Activated naive CD8-positive, alpha-beta T cell treated with anti-CD3 and anti-CD28 coated beads, Interleukin-2, amount 50 U/mL, for 24 hours (primary cell): ENCODE measurements at places on chromosomes 2 and 18.

GRCh38 chr2:151334082-151334815 lies 23.1 kb upstream of the TNFAIP6 start:
- DNase-seq = no peak

DNA sequence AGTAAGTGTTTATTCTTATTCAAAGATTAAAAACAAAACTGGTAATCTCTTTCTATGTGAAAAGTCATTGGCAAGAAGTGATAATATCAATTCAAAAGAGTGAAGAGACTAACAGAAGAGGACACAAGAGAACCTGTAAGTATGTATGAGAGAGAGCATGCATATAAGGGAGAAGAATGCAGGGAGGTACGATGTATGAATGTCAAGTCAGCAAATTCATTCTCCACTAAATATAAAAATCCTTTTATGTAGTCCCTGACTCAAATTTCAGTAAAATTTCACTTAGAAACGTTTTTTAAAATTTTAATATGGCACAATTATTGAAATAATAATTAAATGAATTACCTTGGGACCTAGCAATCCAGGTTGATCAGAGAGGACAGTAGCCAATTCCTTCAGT lies 55.3 kb downstream of the NCKAP1 start:
- no peak for DNase-seq

DNA sequence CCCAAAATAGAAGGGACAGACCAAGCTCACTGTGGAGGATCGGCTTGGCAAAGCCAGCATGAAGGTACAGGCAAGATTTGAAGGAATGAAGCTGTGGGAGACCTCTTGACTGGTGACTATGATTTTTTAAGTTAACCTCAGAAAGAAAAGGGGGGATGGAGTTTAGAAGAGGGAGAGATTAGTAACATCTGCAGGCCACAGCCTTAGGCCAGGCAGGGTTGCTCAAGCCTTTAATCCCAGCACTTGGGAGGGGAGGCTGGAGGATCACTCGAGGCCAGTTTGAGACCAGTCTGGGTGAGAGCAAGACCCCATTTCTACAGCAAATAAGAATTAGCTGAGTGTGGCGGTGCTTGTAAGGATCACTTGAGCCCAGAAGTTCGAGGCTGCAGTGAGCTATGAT lies 46.6 kb downstream of the ZNF532 start:
- DNase-seq = no peak

DNA sequence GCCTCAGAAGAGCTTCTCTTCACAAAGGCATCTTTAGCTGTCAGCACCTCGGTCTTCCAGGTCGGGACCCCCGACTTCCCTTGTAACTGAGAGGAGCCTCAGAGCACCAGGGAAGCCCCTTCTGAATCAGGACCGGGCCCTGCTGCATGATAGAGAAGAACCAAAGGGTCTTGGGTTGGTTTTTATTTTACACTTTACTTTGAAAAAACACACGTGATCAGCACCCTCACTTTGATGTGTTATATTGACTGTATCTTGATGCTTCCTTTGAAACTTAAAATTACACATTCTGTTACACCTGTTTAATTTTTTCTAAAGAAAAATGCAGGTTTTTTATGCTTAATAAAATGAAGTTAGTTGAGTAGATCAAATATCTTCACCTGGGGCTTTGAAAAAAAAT lies 202.3 kb downstream of the FAM210A start:
- DNase-seq = no peak

DNA sequence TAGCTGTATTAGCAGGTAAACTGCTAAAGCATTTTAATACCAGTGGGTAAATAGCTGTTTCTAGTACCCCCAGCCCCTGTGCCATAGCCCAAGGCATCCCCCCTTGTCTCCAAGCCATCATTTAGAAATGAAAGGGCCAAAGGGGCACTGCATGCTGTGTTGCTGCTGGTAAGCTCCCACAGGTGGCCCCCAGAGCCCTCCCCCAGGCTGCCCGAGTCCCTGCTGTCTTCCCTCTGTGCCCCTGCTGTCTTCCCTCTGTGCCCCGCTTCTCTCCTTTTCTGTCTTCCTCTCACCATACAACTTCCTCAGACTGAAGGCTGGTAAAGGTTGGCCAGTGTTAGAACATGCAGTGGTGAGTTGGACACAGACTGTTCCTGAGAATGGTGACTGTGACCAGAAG lies 42.1 kb downstream of the ZAP70 start:
- DNase-seq = no peak

DNA sequence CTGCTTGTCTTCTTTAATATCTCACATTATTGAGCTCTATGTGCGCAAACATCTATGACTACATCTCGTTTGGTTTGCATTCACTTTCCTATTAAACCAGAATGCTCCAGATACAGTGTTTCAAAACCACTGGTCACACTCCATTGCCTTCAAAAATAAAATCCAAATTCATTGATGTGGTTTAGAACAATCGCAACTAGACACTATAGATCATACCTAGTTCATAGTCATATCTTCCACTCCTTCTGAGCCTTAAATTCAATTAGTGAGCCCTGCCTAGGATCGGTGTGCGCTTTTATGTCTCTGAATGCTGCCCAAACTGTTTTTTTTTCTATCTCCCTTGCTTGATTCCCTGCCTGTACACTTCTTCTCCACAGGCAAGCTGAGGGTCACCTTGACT lies 238.5 kb upstream of the RGPD4 start:
- DNase-seq = no peak

DNA sequence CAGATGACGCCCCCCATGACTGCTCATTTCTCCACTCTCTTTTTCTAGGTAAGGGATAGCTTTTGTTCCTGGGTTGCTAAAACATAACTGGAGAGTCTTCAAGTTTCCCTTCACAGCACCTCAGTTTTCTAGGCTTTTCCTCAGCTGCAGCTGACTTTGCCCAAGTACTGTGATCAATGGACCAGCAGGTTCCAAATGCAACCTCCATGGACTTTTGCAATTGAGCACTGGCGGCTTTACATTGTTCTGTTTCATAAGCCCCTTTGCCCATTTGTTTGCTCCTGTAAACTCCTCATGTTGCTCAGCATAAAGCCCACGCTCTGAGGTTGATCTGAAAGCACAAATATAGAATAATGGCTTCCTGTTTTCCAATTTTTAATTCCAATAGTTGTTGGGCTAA lies 291.6 kb downstream of the IRS1 start:
- DNase-seq = no peak

- no peak for DNase-seq
Observed at GRCh38 chr2:29336341-29337241, 221.4 kb downstream of the CLIP4 start.

- DNase-seq = no peak
Observed at GRCh38 chr2:179861416-179862067, at the start of gene ZNF385B. Gene ZNF385B (minus strand): TSS chr2:179861612.

GRCh38 chr18:59323931-59324622 lies 5.6 kb upstream of the CPLX4 start:
- DNase-seq = no peak

GRCh38 chr18:6482198-6482977 lies 67.7 kb upstream of the L3MBTL4 start:
- peak; percentile 10 for DNase-seq

GRCh38 chr2:102224824-102225739 lies 38.3 kb downstream of the IL1RL2 start:
- no peak for DNase-seq

- DNase-seq = no peak
Observed at GRCh38 chr2:150174971-150175421, 312.5 kb downstream of the RND3 start.

DNA sequence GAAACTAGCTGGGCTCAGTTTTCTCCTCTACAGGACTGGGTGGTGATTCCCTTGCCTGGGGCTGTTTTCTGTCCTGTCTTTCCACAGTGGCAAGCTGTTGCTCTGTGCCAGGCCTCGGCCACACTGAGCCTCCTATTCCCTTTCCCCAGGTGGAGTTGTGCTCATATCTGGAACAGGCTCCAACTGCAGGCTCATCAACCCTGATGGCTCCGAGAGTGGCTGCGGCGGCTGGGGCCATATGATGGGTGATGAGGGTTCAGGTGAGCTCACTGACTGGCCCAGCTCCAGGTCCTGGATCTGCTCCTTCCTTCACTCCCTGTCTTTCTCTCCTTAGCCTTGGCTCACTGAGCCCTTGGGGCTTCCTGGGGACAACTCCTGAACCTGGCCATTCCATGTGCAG lies 4.0 kb downstream of the NAGK start:
- no peak for DNase-seq

- DNase-seq = no peak
Observed at GRCh38 chr2:24594283-24594682, 103.2 kb downstream of the NCOA1 start.

DNA sequence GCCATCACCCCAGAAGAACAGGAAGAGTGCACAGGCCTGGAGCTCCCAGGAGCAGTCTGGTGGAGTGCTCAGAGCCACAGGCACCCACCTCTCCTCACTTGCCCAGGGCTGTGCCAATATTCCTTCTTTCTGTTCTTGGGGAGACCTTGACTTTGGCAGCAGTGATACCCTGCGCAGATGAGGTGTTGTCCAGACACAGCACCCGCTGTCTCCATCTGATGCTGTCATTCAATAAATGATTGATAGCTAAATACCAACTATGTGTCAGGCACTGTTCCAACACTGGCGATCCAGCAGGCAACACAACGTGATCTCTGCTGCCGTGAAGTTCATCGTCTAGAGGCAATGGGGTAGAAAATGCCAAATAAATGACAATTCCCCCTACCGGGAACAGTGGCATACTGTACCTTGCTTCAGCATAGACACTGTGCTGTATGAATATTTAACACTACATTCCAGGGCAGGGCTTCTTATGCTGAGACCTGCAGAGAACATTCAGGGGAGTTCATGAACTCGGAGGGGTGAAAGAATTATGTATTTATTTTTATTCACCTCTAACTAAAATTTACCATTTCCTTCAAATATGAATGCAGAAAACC lies 320.5 kb upstream of the NCKAP5 start:
- DNase-seq = no peak

DNA sequence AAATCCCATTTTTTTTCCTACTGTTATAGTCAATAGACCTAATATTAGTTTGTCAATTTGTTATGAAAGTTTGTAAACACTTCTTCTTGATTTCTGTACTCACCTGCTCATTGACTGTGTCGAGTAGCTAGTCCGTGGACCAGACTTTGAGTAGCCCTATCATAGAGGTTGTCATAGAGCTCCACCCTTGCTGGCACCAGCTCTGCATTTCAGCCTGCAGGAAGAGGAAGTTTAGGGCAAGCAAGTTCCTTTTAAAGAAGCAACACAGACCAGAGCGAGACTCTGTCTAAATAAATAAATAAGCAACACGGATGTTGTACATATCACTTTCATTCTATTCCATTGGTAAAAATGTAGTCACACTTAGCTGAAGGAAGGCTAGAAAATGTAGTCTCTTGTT lies 74.0 kb downstream of the MCFD2 start:
- DNase-seq = no peak

DNA sequence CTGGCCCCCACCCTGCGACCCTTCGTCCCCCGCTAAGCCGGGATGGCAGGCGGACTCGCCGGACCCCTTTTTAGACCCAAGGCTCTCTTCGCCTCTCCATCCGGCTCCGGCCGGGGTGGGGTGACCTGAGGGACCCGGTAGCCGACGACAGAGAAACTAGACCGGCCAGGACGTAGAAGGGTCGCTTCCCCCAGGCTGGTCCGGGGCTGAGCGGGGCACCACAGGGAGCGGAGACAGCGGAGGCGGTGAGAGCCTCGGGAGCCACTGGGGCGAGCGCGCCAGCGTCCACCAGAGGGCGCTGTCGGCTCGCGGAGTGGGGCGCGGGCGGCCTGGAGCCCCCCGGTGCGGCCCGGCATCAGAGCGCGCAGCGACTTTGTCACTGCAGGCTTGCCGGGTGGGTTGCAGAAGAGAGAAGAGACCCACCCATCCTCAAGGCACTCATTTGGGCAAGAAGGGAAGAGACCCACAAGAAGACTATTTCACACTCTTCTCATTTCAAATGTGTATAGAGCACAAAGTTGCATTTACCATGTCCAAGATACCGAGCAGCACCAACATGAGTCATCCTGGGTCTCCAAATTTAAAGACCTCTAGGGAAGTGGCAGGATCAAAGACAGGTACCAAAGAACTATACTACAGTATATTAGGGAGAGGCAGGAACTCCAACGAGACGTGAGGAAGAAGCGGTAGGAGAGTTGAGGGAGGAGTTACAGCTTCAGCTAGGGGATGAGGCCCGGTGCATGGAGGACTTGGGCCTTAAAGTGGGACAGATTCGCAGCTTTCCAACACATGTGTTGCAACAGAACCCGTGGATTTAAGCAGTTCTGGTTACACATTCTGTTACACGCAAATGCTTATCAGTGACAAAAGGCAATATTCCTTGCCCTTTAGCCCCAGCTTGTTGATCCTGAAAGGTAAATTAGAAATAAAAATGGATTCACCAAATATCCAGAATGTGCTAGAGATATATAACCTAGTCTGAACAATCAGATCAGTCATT lies 7.6 kb upstream of the PRKCE start:
- peak; percentile 82 for DNase-seq

DNA sequence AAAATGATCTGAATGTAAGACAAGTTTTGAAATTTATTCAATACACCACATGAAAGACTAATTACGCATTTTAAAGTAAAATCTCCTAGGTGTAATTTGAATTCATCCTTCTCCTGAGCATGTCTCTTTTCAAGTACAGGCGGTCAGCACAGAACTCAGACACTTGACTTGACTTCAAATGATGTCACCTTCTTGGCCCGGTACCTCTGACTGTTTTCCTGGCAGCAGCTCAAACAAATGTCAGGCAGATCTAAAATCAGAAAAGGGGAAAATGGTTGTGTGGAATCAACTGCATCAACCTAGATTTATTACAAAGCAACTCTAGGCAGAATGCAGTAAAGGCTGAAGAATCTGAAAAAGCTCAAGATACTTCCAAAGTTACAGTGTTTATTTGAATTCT lies 11.4 kb upstream of the PROKR1 start:
- DNase-seq = no peak

GRCh38 chr2:216236486-216236885 lies 127.3 kb downstream of the XRCC5 start:
- no peak for DNase-seq

DNA sequence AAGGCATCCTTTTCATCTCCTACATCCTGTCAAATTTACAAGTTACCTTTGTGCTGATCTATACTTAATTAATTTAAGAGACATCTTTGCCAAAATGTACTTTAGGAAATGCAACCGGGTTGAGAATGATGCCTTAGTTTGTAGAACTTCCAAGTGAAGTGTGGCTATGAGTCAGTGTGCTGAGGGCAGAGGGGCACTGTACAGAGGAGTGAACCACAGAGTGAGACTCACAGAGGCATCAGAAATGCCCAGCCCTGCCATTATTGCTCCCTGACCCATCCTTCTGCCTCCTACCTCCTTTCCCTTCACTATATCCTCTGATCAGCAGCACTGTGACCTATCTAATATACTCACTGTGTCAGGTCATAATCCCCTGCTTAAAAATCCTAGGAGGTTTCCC lies 320.1 kb downstream of the LRRTM1 start:
- DNase-seq = no peak

DNA sequence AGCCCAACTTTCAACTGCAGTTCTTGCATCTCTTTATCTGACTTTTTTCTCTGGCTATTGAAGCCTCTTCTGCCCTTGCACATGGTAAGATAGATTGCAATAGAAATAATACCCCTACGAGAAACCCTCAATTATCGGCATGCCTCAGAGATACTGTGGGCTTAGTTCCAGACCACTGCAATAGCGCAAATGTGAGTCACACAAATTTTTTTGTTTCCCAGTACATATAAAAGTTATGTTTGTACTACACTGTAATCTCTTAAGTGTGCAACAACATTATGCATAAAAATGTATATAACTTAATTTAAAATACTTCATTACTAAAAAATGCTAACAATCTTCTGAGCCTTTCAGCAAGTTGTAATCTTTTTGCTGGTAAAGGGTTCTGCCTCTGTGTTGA lies 124.7 kb downstream of the PDE1A start:
- DNase-seq = no peak

- no peak for DNase-seq
Observed at GRCh38 chr2:238584617-238585016, 157.9 kb downstream of the ASB1 start.
